ENCODE measurements at places on chromosomes 3 and 15.

DNA sequence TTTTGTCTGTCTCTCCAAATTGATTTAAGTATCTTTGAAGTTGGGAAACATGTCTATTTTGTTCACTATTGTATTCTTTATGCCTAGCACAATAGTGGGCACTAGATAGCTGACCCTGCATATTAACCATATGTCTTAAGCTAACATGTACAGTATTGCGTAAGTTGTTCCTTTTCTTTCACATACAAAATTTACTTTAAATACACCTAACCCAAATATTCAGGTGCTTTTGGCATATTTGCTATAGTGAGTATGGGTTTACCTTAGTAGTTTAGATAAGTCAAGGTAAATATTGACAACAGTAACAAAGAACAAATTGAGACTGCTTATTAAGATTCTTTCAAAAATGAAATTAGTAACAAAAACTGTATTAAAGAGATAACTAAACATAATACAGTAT lies 50.9 kb downstream of the NRG4 start:
- DNase-seq: no peak

GRCh38 chr15:72319985-72320671 lies at the start of gene CELF6:
TSS of gene CELF6 (minus strand) at chr15:72320157. CDS start at chr15:72319874, 283 bp downstream.
- peak; percentile 87 for DNase-seq

- DNase-seq: no peak
Observed at GRCh38 chr3:172581757-172582166, 58.5 kb upstream of the TNFSF10 start.

GRCh38 chr15:87669846-87670245 lies 586.7 kb downstream of the NTRK3 start:
- DNase-seq: no peak

- no peak for DNase-seq
Observed at GRCh38 chr3:119604878-119605277, 7.2 kb downstream of the PLA1A start.

DNA sequence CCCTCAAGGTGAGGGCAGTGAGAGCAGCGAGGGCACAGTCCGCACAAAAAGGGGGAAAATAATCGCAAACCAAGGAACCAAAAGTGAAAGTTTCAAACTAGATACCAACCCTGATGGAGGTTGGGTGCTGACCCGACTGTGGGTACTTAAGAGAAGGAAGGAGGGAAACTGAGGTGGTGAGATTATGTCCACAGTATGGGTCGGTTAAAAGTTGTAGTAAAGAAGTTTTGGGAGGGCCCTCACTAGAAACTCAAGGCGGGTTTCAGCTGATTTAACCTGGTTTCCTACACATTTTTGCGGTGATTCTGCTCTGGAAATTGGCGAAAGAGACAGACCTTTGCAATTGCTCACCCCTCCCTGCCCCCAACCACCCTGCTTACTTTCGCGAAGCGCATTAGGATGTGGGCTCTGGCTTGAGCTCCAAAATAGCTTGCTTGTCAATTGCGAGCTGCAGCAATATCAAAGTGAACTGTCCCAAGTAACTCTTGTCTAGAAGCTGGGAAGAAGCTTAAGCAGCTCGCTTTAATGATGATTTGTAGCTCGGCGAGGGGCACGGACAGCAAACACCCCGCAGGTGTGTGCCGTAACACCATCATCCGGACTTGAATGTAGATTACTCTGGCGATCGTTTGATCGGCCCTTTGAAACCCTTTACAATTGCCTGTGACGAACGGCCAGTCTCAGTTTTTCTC lies 15.8 kb downstream of the SOX2 start:
- DNase-seq: no peak

DNA sequence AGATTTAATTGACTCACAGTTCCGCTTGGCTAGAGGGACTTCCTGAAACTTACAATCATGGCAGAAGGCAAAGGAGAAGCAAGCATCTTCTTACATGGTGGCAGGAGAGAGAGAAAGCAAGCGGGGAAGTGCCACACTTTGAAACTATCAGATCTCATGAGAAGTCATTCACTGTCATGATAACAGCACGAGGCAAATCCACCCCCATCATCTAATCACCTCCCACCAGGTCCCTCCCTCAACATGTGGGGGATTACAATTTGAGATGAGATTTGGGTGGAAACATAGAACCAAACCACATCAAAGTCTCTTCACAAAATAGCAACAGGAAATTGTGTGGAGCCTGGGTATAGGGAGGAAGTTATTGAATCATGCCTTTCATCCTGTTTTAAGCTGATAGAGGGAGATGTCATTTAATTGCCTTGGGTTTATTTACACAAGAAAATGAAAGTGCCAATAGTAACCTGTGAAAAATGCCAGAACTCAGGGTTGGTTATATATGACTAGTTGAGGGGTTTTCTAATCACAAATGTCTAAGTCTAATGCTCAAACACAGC lies 624.8 kb upstream of the LMCD1 start:
- no peak for DNase-seq
